ENCODE measurements at places on chromosomes 1 and 21.

DNA sequence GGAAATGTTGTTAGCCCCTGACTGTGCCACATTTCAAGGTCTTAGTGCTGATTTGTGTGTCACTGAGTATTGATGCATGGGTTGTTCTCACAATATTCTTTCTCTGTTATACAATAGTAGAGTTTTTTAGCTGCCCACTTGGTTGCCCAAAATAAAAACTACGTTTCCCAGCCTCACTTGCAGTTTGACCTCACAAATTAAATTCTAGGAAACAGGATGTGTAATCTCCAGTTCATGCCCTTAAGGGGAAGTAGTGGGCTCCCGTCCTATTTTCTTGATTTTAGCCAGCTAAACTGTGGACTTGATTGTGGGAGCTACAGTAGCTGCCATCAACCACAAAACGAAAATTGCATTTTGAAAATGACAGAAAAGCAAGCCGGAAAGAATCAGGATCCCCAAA lies 27.3 kb upstream of the LAMC1 start:
- no peak for DNase-seq

DNA sequence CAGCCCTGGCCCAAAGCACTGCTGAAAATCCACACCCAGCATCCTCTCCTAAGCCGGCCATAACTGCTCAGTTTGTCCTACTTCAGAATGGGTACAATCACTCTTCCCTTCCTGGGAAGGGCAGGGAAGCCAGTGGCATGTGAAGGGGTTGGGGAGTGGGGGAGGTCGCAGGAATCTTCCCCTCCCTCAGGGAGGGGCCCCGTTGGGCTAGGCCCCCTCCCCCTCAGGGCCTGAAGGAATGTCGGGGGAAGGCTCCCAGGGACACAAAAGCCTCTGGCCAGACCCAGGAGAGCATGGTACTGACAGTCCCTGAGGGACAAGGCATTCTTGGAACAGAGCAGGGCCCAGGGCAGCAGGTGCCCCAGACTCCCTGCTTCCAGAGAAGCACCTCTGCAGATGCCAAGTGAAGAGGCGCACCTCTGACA lies 1.2 kb downstream of the ELOVL1 start:
- DNase-seq: no peak

- DNase-seq: no peak
Measured at GRCh38 chr21:45027241-45028196, 46.9 kb upstream of the ADARB1 start.

DNA sequence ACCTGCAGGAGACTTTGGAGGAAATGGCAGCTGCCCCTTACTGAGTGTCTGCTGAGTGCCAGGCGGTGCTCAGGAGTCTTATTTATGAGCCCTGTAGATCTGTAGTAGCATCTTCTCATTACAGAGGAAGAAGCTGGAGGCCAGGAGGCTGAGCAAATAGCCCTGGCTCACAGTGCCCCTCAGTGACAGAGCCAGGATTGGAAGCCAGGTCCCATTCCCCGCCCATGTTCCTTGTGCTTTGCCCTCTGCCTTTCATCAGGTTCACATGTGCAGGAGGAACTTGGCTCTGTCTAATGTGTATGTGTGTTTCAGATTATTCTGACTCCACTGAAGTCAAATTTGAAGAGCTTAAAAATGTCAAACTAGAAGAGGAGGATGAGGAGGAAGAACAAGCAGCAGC lies 21.2 kb downstream of the KDM4A start:
- DNase-seq: no peak

DNA sequence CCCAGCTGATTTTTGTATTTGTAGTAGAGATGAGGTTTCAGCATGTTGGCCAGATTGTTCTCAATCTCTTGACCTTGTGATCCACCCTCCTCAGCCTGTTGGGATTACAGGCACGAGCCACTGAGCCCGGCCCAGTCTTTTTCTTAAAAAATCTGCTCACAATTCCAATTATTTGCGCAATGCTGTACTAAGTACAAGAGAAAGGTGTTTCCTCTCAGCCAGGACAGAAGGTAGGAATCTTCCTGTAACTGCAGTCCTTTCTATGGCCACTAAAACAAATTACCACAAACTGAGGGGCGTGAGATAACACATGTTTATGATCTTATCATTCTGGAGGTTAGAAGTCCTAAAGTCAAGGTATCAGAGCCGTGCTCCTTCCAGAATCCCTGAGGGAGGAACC lies 6.9 kb upstream of the CBR3 start:
- no peak for DNase-seq

GRCh38 chr1:156533568-156534220 lies 33.1 kb upstream of the MEF2D start:
- DNase-seq: no peak

DNA sequence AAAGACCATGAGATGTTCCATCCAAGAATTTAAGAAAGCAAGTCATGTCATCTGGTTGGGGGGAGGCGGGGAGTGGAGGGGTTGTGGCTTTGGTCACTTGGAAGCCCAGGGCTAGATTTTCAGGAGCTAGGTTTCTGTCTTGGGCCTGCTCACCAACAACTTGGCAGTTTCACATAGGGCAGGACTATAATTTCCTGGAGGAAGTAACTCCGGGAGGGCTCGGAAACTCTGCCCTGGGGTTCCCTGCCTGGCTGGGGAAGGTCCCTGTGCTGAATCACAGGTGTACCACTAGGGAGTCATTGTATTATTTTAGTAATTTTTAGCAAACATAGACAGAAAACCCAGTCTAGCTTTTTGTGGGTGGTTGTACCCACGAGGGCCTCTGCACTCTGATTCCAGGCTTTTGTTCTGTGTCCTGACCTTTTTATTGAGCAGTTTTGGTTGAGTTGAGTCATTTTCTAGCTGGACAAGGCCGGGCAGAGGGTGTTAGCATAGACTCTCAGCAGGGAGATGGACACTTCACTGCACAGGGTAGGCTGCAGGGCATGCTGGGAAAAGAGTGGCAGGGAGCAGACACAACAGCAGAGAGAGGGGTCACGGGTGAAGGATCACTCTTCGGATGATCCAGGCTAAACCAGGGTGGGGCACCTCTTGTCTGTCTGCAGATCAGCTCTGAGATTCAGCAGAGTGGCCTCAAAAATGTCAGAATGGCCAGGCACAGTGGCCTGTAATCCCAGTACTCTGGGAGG lies 144.7 kb downstream of the GRIK3 start:
- DNase-seq: peak; percentile 53

DNA sequence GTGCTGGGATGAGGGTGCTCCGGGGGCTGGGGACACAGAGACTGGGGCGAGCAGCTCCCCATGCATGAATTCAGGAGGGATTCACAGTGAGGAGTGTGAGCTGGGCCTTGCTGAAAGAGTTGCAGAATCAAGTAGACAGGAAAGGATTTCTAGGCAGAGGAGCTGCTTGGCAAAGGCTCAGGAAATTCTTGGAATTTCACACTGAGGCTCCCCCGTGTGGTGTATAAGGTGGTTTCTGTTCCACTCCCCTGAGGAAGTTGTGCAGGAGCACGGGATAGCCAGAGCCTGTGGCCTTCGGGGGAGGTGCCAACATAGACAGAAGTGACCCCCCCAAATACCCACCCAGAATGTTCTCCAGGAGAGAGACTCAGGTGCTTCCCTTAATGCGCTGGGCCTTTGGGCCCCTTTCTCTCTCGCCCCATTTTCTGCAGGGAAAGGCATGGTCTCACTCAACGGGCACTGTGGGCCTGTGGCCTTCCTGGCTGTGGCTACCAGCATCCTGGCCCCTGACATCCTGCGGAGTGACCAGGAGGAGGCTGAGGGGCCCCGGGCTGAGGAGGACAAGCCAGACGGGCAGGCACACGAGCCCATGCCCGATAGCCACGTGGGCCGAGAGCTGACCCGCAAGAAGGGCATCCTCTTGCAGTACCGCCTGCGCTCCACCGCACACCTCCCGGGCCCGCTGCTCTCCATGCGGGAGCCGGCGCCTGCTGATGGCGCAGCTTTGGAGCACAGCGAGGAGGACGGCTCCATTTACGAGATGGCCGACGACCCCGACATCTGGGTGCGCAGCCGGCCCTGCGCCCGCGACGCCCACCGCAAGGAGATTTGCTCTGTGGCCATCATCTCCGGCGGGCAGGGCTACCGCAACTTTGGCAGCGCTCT lies 58.5 kb upstream of the ACTL8 start:
- no peak for DNase-seq

- no peak for DNase-seq
Measured at GRCh38 chr1:218330043-218330623, 15.0 kb upstream of the TGFB2 start.

GRCh38 chr1:17973694-17974093 lies 133.9 kb upstream of the IGSF21 start:
- DNase-seq: no peak

GRCh38 chr1:218444588-218444987 lies 99.5 kb downstream of the TGFB2 start:
- no peak for DNase-seq

DNA sequence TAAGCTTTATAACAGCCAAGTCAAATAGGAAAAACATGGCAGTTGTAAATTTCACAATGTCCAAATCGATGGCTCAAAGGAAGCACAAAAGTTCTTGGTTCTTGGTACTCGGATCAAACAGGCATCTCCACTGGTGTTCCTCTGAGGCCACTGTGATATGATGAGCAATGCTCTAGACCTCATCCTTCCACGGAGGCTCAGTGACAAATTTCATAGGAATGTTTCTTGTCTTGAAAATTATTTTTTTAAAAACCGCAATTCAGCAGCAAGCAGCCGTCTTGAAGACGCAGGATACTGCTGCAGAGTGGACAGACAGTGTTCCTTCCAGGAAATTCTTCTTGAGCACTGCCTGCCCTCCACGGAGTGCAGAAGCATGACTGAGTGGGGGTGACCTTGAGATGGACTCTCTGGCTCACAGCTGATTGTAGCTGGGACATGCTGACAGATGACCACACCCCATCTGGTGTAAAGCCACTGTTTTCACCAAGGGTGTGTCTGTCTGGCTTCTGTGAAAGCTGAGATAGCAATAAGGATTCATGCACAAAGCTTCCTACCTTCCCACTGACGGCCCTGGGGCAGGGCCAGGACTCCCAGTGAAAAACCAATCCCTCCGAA lies 61.9 kb downstream of the TIAM1 start:
- no peak for DNase-seq

- no peak for DNase-seq
Measured at GRCh38 chr21:44991538-44992483, 52.0 kb downstream of the SLX9 start.

DNA sequence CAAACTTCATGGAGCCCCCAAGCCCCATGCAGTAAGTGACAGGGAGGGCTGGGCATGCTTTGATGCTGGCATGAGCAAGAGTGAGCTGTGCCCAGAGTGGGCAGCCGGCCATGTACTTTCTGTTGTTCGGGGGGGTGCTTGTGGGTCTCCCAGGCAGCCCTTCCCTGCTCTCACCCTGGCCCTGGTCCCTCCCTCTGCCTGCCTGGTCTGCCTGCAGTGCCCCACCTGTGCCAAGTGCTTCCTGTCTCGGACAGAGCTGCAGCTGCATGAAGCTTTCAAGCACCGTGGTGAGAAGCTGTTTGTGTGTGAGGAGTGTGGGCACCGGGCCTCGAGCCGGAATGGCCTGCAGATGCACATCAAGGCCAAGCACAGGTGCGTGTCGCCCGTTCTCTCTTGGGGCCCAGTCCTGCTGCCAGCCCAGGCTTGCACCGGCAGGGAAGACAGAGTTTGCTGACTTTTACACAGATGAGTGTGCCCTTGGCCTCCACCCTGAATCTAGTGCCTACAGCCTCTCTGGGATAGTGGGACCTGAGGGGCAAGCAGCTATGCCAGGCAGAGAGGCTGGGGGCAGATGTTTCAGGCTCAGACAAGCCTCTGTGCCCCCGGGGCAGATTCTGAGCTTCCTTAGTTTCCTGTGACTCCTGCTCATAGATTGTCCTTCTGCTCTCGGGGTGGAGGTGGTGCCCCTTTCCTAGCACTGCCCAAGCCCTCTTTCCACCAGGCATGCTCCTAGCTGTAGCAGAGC lies 7.6 kb downstream of the ZBTB48 start:
- DNase-seq: no peak

GRCh38 chr1:24890887-24891286 lies 39.2 kb downstream of the RUNX3 start:
- no peak for DNase-seq

DNA sequence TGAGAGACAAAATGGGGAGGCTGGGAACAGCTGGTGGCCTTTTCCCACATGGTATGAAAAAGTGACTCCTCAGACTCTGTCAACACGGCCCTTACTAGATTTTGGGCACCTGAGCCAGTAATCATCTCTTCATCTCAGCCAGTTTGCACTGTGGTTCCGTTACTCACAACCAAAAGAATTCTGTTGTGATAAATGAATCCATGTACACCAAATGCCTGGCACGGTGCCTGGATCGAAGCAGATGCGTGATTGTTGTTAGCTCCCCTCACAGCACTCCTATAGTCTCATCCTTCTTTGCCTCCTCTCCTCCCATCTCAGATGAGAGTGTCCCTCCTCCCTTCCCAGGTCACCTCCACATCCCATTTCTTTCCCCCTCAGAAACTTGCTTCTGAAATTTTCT lies 57.9 kb upstream of the GJB5 start:
- DNase-seq: no peak

- DNase-seq: no peak
Measured at GRCh38 chr1:246629976-246630375, 63.7 kb downstream of the CNST start.

DNA sequence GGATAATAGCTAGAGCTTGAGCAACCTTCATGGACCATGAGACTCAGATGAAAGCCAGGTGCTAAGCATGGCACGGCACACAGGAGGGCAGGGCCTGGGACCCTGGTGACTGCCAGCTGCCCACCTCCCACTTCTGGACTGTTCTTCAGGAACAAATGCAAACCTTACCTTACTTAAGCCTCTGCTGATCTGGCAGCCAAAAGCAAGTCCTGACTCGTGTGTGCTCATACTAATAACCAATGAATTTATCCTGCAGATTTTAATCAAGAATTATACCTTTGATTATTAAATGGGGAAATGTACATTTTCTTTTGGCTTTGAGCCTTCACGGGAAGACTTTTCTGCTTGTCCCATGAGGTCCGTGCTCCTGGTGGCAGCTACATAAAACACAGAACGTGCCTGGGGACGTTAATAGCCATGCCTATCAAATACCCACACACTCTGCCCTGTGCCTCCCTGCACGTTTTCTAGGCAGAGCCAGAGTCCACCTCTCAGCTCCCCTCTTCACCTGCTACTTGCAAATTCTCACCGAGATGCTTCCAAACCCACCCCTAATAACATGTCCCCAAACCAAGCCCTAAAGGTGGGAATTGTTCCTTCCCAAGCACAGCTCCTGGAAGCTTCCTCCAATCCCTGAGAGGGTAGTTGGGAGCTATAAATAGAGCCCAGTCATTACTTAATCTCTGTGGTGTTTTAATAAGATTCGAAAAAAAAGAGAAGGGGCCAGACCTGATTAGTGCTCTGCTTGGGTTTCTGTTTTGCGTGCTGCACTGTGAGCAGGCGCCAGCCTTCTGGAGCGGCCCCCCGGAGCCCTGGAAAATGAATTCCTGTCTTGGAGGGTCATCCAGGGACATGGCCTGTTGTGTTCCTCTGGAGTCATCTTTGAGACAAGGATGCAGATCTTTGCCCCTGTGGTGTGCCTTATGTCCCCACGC lies 33.5 kb downstream of the SLC1A7 start:
- DNase-seq: no peak

DNA sequence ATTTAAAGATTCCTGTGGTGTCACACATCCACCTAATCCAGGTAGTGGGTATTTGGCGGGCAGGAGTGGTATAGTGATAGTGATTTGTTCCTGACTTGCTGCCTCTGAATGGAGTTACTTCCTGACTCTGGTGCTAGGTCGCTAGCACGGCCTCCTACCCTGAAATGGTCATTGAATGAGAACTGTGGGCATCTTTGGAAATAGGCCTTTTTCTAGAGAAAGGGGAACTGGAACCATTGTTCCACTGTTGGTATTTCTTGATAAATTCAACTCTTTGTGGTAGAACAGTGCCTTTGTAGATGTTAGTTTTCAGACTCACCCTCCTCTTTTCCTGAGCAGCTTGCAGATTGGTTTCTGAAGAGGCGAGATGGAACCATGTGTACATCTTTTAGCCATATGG lies 1.5 kb downstream of the QSOX1 start:
- DNase-seq: no peak

All from ascending aorta (tissue), 2 donors.